ENCODE measurements at places on chromosomes 2 and 18.

- DNase-seq = no peak
Measured at GRCh38 chr18:76503649-76504386, 8.8 kb upstream of the ZNF516 start.

DNA sequence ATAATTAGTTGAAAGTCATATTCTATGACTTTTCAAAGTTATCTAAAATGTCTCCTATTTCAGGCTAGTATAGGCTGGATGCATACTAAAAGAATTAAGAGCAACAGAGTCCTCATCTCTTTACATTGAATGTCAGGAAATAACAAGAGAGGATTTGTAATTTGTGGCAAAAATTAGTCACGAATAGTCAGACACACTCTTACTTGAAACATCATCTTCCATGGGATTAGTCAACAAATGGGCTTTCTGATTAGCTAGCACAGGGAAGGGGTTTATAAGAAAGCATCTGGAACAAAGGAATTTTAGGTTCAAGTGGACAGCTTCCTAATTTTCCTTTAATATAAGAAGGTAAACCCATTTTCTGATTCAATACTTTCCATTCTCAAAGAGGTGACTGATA lies 330.3 kb upstream of the MEX3C start:
- no peak for DNase-seq

DNA sequence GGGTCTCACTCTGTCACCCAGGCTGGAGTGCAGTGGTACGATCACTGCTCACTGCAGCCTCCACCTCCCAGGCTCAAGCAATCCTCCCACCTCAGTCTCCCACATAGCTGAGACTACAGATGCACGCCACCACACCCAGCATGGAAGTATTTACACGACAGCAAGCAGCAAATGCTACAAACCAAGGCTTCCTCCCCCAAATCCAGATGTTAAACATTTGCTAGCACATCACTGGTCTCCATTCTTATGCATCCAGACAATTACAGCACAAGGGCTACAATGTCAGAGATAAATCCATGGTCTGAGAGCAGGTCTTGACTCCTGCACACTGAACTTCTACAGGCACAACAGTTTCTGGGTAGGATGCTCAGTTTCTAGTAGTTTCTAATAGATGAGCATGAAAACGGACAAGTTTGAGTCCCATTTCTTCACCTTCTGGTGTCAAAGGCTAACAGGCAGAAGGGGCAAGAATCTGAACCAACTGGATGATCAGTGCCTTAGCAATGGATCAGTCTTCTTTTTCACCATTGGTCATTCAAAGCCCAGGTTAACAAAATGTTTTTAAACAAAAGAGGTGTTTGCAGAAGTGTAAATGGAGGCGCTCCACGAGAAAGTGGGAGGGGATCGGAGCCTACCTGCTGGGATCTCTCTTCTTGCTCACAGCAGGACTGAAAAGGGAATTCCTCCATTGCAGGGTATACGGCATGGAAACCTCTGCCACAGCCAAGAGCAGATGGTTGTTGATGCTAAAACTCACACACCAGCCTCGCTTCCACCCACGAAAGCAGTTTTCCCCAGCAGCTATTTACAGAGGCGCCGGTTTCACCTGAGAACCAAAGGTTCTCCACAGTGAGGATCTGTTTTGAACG lies 135.0 kb upstream of the ARL4C start:
- no peak for DNase-seq

- DNase-seq = no peak
Measured at GRCh38 chr2:148603562-148603920, 41.0 kb upstream of the EPC2 start.

GRCh38 chr18:11258039-11258610 lies 108.8 kb upstream of the PIEZO2 start:
- DNase-seq = no peak

GRCh38 chr18:35641467-35641866 lies 59.9 kb downstream of the GALNT1 start:
- no peak for DNase-seq

DNA sequence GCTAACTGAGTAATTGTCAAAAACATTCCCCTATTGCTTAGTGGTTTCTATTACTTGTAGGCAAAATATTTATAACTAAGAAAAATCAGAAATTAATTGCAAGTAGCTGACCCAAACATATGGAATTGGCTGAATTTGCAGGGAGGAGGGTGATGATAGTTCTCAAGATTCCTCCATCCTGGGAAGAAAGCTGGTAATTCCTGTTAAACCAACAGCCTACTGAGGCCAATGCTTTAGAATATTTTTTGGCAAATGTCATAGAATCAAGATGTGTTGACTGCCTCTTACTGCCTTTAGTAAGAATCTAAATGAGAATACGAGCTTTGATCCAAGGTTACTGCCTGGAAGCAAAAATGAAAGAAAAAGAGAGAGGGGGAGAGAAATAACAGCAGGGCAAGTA lies 120.0 kb downstream of the COL6A3 start:
- DNase-seq = no peak

- no peak for DNase-seq
Measured at GRCh38 chr2:235661167-235661937, 167.5 kb downstream of the AGAP1 start.

DNA sequence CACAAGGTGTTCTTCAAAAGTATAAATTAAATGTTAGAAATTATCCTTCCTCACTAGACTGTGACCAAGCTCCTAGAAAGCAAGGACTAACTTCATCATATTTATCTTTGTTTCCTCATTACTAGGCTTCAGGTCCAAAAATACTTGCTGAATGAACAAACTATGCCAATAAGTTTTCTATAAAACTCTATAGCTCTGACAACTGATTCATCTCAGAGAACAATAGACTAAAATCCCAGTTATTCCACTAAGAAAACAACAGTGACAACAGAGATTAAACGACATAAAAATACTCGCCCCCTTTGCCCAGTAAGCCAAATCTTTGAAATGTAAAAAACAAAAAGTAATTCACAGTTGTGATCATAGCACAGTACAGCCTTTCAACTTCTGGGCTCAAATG lies 13.6 kb downstream of the TLK1 start:
- DNase-seq = no peak

- no peak for DNase-seq
Measured at GRCh38 chr2:145207884-145208283, 688.0 kb upstream of the ZEB2 start.

GRCh38 chr2:26911911-26912861 lies 58.3 kb upstream of the MAPRE3 start:
- no peak for DNase-seq

DNA sequence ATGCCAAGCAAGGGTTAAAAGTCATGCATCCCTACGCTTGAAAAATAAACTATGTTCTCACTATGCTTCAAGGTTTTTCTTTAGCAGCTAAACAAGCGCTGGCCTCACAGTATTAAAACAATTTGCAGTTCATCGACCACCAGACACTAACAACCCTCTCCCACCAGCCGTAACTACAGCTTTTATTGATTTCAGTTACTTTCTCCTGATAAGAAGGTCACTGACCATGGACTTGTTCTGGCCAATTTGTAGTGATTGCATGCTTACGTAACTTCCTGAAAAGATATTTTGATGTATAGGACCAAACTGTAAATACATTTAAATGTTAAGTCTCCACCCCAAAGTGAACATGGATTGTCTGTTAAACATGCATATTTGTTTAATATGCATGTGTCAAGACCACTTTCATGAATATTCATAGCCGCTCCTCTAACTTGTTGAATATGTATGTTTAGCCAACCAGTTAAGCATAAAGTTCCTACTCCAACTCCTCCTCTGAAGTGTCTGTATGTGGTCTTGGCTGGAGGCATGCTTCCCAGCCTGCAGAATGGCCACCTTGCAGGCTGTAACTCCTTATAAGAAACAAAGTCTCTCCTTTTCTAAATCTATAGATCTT lies 1.7 kb upstream of the THOC1 start:
- DNase-seq = no peak

DNA sequence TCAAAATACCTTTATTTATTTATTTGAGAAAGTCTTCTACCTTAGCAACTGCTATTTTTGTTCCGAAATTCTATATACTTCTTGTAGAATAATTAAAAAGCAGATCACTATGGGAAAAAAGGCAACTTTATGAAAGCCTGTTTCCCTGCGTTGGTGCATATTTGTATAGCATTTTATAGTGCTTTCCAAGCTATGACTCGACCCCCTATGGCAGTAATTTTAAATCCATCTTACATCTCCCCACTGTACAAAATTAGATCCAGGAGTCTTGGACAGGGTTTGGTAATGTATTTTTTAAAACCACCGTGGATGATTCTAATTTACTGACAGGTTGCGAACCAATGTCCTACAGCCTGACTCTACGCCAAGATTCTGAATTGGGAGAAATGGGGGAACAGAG lies 10.1 kb downstream of the TANK start:
- no peak for DNase-seq

- no peak for DNase-seq
Measured at GRCh38 chr2:170432823-170433222, 254.9 kb downstream of the MYO3B start.

DNA sequence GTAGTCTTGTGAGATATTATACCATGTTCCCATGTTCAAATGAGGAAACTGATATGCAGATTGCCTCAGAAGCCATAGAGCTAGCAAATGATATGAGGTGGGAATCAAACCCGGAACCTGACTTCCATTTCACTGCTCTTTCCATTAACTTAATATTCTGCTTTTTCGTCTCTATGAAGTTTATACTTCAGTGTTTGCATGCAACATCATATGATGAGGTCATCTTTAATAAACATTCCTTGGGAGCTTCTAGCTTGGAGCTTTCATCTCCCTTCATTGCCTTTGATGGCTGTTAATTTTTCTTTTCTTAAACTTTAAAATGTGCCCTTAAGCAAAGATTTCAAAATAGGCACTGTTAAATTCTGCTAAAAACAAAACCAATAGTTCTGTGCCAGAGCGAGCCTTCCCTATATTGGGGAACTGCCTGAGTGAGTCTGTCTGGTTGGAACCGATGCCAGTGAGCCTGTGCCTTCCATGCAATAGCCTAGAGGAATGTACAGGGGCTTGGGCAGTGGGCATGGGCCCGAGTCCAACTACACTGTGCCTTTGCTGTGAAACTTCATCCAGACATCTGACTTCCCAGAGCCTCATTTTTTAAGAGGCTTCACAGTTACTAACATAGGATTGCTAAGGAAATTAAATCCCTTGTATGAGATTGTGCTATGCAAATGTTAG lies 91.1 kb upstream of the TMEM200C start:
- DNase-seq = no peak

GRCh38 chr2:84781942-84782716 lies 98.8 kb downstream of the TRABD2A start:
- peak; percentile 34 for DNase-seq

- DNase-seq = no peak
Measured at GRCh38 chr2:123370186-123370585, 654.9 kb upstream of the CNTNAP5 start.

DNA sequence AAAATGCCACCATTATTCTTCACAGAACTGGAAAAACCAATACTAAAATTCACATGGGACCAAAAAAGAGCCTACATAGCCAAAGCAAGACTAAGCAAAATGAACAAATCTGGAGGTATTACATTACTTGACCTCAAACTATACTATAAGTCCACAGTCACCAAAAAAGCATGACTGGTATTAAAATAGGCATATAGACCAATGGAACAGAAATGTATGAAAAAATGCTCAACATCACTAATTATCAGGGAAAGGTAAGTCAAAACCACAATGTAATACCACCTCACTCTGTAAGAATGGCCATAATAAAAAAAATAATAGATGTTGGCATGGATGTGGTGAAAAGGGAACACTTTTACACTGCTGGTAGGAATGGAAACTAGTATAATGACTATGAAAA lies 158.6 kb downstream of the CDH2 start:
- no peak for DNase-seq

DNA sequence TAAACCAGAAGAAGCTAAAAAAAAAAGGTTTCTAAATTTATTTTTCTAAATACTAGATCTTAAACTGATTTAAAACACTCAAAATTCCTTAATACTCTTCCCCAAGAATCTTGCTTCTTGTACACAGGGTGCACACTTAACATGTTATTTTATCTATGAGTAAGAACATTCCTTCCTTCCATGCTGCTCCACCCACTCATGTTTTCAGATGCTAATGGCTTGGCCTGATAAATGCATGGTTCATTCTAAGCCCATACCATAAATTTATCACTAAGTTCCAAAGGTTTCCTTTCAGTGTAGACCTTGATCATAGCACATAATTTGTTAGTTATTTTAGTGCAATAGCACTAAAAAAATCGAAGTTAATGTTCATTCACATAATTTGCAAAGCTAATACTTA lies 8.1 kb downstream of the FBXO48 start:
- no peak for DNase-seq

DNA sequence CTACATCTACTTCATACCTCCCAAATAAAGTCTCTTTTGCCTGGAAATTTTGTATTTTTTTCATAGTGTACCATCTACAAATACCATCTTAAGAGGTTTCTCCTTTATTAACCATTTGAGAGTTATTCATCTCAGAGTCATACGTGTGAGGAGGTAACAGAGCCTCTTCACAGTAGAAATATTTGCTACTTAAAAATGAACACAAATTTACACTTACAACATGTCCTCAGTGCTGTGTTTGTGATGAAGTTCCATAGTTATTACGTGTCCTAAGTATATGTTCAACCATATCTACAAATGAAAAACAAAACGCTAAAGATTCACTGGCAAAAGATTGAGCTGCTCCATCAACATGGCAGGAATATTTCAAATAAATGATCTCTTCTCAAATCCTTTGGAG lies 48.5 kb upstream of the HNRNPA3 start:
- no peak for DNase-seq

- no peak for DNase-seq
Measured at GRCh38 chr18:39843546-39843945, 2111.5 kb upstream of the PIK3C3 start.

- DNase-seq = no peak
Measured at GRCh38 chr2:100422320-100423055, 5.0 kb upstream of the CHST10 start.

GRCh38 chr2:242059566-242059965 lies 190.0 kb downstream of the RTP5 start:
- no peak for DNase-seq

DNA sequence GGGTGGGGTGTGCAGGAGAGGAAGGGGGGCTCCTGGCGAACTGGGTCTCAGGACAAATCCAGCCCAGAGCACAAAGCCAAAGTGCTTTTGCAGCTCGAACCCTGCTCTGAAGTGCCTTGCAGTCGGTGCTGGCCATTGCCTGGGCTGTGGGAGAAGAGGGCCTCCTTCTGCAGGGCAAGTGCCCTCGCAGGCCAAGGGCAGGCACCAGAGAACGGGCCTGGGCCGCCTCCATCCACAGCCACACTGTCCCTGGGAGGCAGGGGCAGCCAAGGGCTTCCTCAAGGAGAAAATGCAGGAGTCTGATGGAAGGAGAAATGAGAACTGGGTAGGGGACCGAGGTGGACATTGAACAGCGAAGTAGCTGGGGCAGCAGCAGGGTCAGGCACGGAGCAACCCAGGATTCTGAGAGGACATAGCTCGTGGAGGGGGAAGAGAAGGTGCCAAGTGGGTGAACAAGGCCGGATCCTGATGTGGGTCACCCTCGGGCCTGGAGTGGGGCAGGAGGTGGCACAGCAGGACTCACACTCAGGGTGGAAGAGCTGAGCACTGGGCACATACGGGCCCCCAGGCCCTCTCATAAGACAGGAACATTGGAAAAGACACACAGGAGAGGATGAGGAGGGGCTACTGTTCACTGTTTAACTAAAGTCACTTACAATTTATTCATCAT lies 312.8 kb upstream of the SALL3 start:
- DNase-seq = no peak
